Activated CD4-positive, alpha-beta T cell treated with anti-CD3 and anti-CD28 coated beads for 1 hour (primary cell): ENCODE measurements at places on chromosomes 5 and 9.

- no peak for DNase-seq
Observed at GRCh38 chr5:135584918-135585317, 6.1 kb upstream of the CXCL14 start.

DNA sequence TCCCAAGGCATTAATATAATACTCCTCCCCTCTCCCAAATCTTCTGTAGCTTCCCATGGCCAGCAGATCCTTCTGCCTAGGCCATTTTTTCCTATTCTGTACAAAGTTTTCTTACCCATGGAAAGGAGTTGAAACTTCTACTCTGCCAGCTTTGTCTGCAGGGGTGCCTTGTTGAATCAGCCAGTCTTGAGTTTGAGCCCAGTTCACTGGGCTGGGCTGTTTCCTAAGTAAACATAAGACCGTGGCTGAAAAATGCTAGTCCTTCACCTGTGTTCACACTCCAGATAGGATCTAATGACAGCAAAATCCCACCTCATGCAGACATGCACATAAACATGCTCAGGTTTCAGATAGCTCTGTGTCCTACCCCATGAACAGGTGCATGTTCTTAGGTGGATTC is 10.4 kb downstream of the TEX48 start:
- DNase-seq: no peak

DNA sequence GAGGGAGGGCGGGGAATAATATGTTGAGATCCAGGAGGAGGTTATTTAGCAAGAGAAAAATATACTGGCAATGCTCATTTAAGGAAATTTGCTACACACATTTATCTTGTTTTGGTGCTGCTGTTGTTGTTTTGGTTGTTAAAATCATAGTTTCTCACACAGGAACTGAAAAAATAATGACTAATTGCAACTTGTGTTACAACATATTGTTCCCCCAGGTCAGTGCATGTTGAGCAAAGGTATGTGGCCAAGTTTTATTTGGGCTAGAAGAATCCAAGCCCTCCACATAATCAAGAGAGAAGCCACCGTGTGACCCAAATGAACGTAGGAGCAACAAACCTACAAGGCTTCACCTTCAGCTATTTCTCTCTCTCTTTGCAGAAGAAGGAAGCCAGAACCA is 220.3 kb upstream of the DAPK1 start:
- no peak for DNase-seq

DNA sequence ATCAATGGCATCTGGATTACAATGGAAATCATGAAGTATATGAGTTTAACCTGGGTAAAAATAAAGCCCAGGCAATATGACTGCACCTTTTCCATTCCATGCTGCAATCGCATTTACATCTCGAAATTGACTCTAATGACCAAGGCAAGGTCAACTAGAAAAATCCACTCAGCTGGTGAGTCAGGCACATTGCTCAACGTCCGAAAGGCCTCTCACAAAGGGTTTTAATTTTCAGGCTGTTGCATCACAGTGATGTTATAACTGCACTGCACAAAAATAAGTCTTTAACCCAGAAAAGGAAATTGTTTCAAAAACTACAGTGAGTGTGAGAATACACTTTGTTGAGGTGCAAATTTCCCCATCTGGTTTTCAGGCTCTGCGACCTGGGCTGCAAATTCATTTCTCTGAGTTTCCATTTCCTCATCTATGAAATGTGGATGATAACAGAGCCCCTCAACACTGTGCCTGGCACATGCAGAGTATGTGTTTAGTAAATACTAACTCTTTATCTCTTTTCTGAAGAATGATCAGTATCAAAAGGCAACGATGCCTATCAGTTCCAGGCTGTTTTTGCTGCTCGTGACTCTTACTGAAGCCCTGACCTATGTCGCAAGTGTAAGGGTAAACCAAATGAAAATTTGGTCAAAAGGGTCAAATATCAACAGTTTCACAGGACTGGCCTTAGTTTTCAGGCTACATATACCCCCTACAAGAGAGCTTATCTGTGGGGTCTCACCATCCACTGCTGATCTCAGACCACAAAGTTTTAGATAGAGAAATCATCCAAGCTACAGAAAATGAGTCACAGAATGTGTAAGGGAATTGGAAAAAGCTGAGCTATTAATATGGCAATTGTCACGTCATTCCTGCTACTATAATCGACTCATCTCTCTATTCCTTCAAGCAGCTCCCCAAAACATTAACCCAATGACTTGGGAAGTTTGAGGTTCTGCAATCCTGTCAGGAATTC is 4.1 kb downstream of the NFIL3 start:
- no peak for DNase-seq

GRCh38 chr5:71693828-71694427 is 25.1 kb upstream of the CARTPT start:
- no peak for DNase-seq

DNA sequence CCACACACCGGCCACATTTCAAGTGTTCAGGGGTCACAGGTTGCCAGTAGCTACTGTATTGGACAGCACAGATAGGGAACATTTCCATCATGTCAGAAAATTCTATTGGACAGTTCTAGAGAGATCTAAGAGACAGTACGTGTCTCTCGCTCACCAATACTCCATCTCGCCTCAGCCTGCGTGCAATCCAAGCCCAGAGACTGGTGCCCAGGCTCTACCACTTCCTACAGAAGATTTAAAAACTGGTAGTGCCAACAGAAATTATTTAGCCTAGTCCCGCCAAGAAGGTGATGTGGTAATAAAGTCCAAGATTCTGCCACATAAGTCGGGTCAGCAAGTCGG is 390 bp upstream of the SNX2 start:
- DNase-seq: no peak

GRCh38 chr5:76763136-76763535 is 47.2 kb downstream of the F2R start:
- no peak for DNase-seq

- no peak for DNase-seq
Observed at GRCh38 chr5:67454957-67455561, 258.5 kb upstream of the CD180 start.

DNA sequence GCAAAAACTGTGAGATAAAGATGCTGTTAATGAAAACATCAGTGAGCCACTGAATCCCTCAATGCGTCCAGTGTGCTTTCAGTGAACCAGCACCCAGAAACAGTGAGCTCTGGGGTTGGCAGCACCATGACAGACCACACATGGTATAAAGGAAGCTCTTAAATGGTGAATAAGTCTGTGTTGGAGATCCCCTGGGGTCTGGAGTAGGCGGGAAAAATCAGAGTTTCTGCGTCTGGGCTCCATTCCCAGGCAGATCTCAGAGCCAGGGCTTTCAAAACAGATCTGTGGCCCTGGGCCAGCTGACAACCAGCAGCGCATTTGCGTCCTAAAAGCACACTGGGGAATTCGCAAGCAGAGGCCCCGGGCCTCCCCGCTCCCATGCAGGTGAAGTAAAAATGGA is 233.5 kb downstream of the FRMD3 start:
- DNase-seq: no peak

- no peak for DNase-seq
Observed at GRCh38 chr5:45279109-45279508, 417.1 kb downstream of the HCN1 start.

GRCh38 chr9:121675969-121676822 is 24.8 kb downstream of the DAB2IP start:
- no peak for DNase-seq

DNA sequence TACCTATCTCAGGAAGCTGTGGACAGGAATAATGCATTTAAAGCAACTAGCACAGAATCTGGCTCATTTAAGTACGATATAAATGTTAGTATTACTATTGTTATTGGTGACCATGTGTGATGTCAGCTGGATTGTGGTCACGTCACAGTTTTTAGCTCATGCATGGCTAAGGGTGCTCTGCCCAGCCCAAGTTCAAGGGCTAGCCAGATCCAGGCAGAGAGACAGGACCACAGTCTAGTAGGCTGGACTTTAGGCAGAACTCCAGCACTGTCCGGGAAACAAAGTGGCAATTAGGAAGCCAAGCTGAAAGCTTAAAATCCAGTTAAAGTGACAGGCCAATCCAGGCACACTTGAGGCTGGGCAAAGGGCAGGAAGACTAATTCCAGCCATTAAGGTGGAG is 273.6 kb downstream of the ADAMTSL1 start:
- DNase-seq: no peak

DNA sequence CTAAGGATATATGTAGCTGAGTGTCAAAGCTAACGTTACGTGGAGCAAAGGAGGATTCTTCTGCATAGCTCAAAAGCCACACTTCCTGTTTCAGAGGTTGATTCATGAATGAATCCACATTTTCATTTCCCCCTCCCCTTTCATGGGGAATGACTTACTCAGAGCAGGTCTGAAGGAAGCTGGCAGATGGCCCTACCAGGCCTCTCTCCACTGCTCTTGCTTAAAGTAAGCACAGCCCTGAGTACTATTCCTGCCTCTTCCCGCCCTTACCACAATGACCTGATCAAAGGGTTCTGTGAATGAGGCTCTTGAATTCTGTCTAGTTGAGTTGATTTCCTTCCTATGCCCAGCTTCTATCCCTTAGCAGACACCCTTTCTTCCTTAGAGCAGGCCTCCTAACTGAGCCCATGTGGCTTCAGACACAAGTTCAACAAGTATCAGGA is 6.3 kb downstream of the IGIP start:
- no peak for DNase-seq

- DNase-seq: peak; percentile 34
Observed at GRCh38 chr9:89523948-89524347, 26.0 kb upstream of the SEMA4D start.

- no peak for DNase-seq
Observed at GRCh38 chr5:91383956-91384300, 811 bp upstream of the ARRDC3 start.

DNA sequence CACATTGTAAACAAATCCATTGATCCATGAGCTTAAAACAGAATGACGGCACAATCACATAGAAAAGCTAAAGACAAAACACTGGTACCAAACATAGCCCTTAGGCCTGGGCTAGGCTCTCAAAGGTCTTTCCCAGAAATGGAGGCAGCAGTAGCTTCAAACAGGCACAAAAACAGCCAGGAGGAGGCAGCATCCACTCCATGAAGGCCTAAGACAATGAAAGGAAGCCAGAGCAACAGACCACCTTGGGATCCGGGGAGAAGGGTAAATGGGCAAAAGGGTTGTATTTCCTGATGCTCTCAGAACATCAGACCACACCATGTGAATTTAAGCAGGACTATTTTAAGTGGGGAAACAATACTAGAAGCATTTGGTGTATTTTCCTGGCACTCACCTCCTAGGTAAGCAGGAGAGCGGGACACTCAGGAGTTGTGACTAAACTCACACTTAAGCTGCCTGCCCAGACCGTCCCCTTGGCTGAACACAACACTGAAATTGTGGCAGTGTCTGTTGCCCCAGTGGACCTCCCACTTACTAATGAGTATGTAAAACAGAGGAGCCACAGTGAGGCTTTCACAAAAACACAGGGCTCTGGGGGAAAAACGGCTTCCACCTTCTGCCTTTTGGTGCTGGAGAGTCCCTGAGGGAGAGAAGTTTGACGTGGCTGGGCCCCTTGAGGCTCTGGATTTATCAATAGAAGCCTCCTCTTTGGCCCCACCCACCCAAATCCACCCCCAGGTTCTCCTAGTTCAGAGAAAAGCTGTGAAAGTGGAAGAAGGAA is 11.9 kb downstream of the GNPDA1 start:
- DNase-seq: no peak

DNA sequence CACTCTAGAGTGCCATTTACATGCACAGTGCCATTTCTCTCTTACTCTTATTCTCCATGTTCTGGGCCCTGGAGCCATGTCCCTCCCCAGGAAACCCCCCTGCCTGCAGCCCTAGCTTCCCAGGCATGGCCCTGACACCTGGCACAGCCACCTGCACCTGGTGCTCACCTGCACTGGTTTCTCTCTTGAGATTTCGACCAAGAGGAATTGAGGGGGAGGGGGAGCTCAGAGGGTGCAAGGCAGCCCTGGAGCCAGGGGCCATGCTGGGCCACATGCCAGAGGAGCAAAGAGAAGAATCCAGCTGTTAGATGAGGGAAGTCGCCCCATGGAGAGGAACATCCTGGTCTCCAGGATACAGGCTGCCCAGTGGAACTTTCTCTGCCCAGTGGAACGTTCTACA is 65.0 kb upstream of the RAPGEF1 start:
- DNase-seq: no peak

DNA sequence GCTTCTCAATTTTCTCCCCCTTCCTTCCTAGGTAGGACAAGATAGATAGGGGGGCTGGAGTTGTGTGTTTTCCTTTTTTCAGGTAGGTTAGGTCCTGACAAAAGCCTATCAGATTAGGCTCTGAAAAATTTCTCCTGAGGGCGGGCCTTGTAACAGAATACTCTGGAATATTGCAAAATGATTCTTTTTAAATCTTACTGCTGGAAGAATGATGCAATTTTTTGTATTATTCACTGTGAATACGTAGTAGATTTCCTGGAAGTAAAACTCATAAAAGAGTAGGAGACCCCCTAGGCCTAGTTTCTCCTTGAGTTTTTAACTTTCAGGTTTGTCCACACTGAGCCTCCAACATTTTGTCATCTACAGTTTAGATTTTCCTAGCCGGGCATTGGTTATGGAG is 1701.8 kb downstream of the EFNA5 start:
- no peak for DNase-seq

- no peak for DNase-seq
Observed at GRCh38 chr5:96904054-96904931, 28.0 kb downstream of the ERAP2 start.

DNA sequence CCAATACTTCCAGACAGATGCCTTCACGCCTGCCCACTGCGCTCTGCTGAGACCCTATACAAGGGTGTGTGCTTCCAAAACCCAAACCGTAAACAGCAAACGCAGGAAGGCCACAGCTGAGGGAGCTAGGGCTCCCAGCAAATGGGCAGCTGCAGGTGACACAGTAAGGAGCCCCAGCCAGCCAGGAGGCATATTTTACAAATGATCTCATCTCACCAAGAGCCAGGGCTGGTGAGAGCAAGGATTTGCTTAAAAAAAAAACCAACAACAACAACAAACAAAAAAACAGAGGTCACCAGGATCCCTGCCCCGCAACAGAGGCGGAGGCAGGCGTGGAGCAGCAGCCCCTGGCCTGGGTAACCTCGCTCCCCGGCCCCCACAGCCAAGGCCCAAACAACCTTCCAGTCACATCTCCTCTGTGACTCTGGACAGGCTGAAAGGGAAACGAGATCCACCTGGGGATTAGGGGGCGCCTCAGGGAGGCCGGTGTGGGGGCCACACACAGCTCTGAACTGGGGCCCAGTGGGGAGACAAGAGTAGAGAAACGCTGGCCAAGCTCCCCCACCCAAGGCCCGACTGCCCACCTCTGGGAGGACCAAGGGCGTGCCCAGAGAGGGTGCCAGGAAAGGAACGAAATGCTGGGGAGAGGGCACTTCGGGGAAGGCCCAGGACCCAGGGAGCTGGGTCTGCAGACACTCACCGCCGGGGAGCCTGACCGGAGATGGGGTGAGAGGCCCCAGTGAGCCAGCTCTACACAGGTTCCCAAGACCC is 3.3 kb downstream of the NACC2 start:
- DNase-seq: no peak

GRCh38 chr5:153619771-153620170 is 129.3 kb downstream of the GRIA1 start:
- DNase-seq: no peak

GRCh38 chr5:53878015-53878414 is 317.6 kb downstream of the NDUFS4 start:
- no peak for DNase-seq

DNA sequence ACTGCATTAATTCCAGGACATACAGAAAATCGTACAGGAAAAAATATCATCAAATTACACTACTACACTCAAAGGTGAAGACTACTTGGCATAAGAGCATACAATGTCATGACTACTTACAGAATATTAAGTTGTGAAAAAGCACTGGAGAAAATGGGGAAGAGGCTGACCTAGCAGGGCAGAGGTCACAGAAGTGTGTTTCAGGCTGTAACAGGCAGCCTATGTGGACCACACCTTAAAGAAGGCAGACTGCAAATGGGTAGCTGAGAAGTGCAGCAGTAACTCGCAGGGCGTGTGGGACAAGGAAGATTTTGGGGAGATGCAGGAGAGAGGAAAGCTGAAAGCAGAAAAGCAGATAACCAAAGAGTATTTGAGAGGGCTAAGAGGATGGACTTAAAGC is 167.0 kb upstream of the PIK3R1 start:
- no peak for DNase-seq
